Peyer's patch (tissue), 4 donors: ENCODE measurements at places on chromosomes 5 and 9. TPM values are rescaled to one million over a fixed set of nuclear protein-coding genes. Genes with fewer than 3 reads are reported as not detected.

- no peaks in the 10 kb centered on the region for H3K4me1 ChIP-seq
- no peaks in the 10 kb centered on the region for H3K36me3 ChIP-seq
- DNase-seq, result no peak
Measured at GRCh38 chr5:33905381-33905780, 13.6 kb upstream of the ADAMTS12 start.

DNA sequence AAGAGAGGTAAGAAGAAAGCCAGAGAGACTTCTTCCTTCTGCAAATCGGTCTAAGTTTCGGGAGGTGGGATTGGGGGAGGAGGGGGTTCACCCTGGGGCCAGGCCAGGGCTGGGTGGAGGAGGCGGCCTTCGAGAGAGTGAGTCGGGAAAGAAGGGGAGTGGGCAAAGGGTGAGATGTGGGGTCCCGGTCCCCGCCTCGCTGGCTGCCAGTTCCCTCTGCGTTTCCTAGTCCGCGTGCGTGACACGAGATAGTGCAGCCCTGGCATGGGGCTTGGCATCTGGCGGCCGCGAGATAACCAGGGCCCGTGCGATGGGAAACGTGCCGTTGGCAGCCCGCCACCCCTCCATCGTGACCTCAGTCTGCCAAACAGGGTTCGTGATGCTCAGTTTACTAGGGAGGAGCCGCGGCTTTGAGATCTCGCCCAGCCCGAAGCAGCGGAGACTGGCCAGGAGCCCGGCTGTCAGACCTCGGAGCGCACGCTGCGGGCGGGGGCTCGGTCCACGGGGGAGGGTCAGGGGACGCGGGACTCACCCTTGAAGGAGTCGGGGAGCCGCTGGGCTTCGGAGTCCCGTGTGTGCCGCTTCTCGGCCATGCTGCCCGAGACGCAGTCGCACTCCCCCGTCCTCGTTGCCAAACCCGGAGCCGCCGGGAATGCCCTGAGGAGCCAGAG lies at the start of gene STOM:
Gene STOM, minus strand, starts transcription at position 656 of the 671 bp plus-strand sequence. Its CDS starts 63 bp downstream, at position 593.
- no peaks in the 10 kb centered on the region for H3K36me3 ChIP-seq
- no peaks in the 10 kb centered on the region for H3K4me1 ChIP-seq
- peak within 1 kb of the TSS; percentile 72 for H3K4me3 ChIP-seq
- H3K27me3 ChIP-seq, result no peaks in the 10 kb centered on the region
- DNase-seq, result peak; percentile 80

- no peak for DNase-seq
- no peak overlapping the region for H3K4me3 ChIP-seq
- H3K27ac ChIP-seq, result no peak overlapping the region
- H3K27me3 ChIP-seq, result no peaks in the 10 kb centered on the region
Measured at GRCh38 chr5:174410716-174411478, 313.5 kb upstream of the MSX2 start.

DNA sequence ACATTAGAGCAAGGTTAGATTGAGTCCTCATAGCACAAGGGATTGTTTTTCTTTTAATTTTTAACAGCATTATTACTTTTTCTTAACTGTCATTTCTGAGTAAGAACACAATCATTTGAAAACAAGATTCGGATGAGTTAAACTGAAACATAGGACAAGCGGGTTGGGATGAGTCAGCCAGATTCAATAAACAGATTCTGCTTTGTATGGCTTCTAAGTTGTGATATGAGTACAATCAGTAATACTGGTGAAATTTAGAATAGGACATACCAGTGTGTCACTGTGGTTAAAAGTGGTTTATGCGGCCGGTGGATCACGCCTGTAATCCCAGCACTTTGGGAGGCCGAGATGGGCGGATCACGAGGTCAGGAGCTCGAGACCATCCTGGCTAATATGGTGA lies 364.3 kb upstream of the CDH10 start:
- no peak overlapping the region for H3K27ac ChIP-seq
- no peaks in the 10 kb centered on the region for H3K27me3 ChIP-seq
- no peaks in the 10 kb centered on the region for H3K36me3 ChIP-seq
- no peaks in the 10 kb centered on the region for H3K4me1 ChIP-seq
- no peak for DNase-seq
- no peak overlapping the region for H3K4me3 ChIP-seq

DNA sequence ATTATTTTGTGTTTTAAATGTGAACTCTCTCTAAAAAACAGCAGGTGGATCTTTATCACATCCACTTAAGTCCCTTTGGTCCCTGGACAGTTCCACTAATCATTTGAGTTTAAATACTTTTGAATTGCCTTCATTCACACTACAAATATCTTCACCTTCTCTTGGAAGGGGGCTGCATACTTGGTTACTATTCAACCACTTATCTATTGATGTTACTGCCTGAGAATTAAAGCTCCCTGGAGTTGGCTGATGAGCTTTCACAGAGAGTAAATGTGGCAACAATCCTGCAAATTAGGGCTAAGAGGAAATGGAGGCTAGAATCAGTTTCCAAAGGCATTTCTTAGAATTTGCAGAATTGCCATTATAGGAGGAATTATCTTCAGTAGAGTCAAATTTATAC lies 180.4 kb downstream of the ST8SIA4 start:
- H3K36me3 ChIP-seq, result no peaks in the 10 kb centered on the region
- DNase-seq, result no peak
- H3K27ac ChIP-seq, result no peak overlapping the region
- no peaks in the 10 kb centered on the region for H3K4me1 ChIP-seq
- H3K27me3 ChIP-seq, result no peaks in the 10 kb centered on the region
- no peak overlapping the region for H3K4me3 ChIP-seq

GRCh38 chr5:176541338-176542134 lies 4.3 kb upstream of the RNF44 start:
- H3K4me1 ChIP-seq, result peaks cover 19% of the 10 kb centered on the region
- no peaks in the 10 kb centered on the region for H3K27me3 ChIP-seq
- no peaks in the 10 kb centered on the region for H3K36me3 ChIP-seq
- peak overlapping the region; percentile 97 for H3K27ac ChIP-seq
- peak overlapping the region; percentile 74 for H3K4me3 ChIP-seq
- peak; percentile 95 for DNase-seq

- DNase-seq, result no peak
- no peaks in the 10 kb centered on the region for H3K27me3 ChIP-seq
Measured at GRCh38 chr5:67154556-67155206, 41.9 kb downstream of the CD180 start.

GRCh38 chr5:173014671-173015070 lies 31.1 kb downstream of the ATP6V0E1 start:
- DNase-seq, result no peak
- no peaks in the 10 kb centered on the region for H3K36me3 ChIP-seq
- H3K27ac ChIP-seq, result no peak overlapping the region
- H3K4me1 ChIP-seq, result no peaks in the 10 kb centered on the region

DNA sequence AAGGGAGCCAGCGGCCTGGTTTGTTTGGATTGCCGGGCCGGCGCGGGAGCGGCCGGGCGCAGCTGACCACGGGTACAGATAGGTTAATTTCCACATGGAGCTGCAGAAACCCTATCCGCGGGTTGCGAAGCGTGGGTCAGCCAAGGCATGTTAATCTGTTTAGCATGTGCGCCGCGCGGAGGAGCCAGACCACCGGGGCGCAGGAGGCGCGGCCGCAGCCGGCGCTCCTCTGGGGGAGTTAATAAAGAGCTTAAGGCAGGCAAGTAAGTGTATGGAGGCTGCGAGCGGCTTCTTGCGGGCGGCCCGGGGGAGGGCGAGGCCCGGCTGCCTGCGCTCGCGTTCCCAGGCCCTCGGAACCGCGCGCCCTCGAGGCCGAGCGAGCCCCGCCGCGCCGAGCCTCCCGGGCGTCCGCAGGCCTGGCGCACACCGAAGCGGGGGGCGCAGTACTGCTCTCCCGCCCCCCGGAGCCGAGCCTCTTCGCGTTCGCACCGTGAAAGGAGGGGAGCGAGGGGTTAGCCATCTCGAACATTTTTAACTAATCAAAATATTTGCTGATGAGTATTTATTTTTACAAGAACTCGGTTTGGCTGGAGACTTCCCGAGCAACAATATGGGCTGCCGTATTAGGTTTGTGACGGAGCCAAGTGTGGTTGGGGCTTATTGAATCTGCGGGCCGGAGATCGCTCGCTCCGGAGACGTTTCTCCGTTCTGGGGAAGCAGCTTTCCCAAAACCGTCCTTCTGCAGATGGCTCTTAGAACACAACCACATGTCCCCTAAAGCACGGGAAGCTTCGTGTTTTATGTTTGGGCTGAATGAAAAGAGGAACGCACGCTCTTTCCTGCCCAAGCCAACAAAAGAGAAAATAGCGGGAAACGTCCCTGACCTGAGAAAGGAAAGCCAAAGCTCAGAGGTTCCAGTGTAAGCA lies 28.8 kb downstream of the FOXD1 start:
- H3K36me3 ChIP-seq, result no peaks in the 10 kb centered on the region
- no peak for DNase-seq
- H3K27me3 ChIP-seq, result peaks cover 23% of the 10 kb centered on the region
- H3K27ac ChIP-seq, result no peak overlapping the region
- H3K4me1 ChIP-seq, result no peaks in the 10 kb centered on the region

DNA sequence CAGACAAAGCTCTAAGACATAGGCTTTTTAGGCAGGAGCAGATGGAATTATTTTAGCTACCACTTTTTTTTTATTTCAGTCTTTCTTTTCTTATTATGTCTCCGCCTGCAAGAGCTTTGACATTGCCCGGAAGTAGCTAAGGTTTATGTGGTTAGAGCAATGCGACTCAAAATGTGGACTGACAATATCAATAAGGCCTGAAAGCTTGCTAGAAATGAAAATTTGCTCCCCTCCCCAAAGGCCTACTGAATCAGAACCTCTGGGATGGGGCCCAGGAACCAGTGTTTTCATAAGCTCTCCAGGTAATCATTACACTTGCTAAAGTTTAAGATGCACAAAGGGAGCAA lies 81.3 kb downstream of the SUSD1 start:
- no peak overlapping the region for H3K27ac ChIP-seq
- H3K4me1 ChIP-seq, result no peaks in the 10 kb centered on the region
- DNase-seq, result no peak
- H3K4me3 ChIP-seq, result no peak overlapping the region
- no peaks in the 10 kb centered on the region for H3K36me3 ChIP-seq
- H3K27me3 ChIP-seq, result no peaks in the 10 kb centered on the region

DNA sequence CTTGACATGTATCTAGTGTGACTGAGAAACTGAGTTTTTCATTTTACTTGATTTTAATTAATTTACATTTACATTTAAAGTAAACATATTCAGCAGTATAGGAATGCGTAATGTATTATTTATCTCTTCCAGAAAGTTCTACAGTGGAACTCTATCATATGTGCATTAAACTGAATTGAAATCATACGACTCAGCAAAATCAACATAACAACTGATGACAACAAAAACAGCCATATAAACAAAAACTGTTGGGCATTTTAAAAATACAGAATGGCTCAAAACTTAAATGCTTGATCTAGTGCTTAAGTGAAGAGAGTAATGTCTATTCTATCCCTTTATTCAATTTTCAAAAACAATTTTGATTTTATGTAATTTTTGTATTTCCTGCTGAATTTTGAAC lies 134.4 kb downstream of the TRPM3 start:
- H3K27ac ChIP-seq, result no peak overlapping the region
- DNase-seq, result no peak
- no peaks in the 10 kb centered on the region for H3K27me3 ChIP-seq
- H3K4me3 ChIP-seq, result no peak overlapping the region
- H3K4me1 ChIP-seq, result no peaks in the 10 kb centered on the region

DNA sequence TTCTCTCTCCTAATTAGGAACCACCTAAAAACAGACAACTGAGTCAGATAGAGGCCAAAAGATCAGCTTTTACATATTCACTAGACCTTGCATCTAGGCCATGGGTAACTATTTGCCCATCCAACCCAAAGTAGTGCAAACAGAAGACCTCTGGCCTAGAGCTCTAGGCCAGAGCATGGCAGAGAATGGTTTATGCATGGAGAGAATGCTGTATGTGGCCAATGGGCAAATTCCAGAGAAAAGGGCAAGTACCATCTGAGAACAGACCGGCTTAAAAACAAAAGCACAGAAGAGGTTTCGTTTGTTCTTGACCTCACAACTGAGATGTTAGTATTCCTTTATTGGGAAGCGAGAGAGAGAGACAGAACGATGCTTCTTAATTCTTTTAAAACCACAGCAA lies 151.7 kb upstream of the RFX3 start:
- H3K4me1 ChIP-seq, result no peaks in the 10 kb centered on the region
- no peaks in the 10 kb centered on the region for H3K27me3 ChIP-seq
- no peak for DNase-seq
- no peak overlapping the region for H3K4me3 ChIP-seq

- peak; percentile 62 for DNase-seq
- H3K27ac ChIP-seq, result peak overlapping the region; percentile 2
- no peaks in the 10 kb centered on the region for H3K27me3 ChIP-seq
- no peaks in the 10 kb centered on the region for H3K36me3 ChIP-seq
- peaks cover 15% of the 10 kb centered on the region for H3K4me1 ChIP-seq
Measured at GRCh38 chr9:81633952-81634854, 55.1 kb downstream of the TLE1 start.

DNA sequence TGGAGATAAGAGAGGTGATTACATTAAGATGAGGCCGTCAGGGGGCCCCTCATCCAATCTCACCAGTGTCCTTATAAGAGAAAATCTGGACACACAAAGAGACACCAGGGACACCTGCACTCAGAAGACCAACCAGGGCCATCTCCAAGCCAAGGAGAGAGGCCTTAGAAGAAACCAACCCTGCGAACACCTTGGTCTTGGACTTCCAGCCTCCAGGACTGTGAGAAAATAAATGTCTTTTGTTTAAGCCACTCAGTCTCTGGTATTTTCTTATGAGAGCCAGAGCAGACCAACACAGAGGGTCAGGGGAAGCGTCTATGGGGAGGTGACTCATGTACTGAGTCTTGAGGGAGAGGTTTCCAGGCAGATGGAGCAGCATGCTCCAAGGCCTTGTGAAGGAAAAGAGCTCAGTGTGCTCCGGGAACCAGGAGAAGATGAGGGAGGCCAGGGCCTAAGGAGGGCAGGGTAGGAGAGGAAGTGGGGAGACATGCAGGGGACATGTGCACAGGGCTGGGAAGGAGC lies 5.4 kb downstream of the PHYKPL start:
- peaks cover 21% of the 10 kb centered on the region for H3K4me1 ChIP-seq
- DNase-seq, result no peak
- peak overlapping the region; percentile 82 for H3K27ac ChIP-seq

- H3K4me3 ChIP-seq, result no peak overlapping the region
- H3K36me3 ChIP-seq, result no peaks in the 10 kb centered on the region
- H3K27ac ChIP-seq, result no peak overlapping the region
- H3K27me3 ChIP-seq, result no peaks in the 10 kb centered on the region
- H3K4me1 ChIP-seq, result no peaks in the 10 kb centered on the region
Measured at GRCh38 chr9:136694163-136694871, 7.1 kb upstream of the AGPAT2 start.

DNA sequence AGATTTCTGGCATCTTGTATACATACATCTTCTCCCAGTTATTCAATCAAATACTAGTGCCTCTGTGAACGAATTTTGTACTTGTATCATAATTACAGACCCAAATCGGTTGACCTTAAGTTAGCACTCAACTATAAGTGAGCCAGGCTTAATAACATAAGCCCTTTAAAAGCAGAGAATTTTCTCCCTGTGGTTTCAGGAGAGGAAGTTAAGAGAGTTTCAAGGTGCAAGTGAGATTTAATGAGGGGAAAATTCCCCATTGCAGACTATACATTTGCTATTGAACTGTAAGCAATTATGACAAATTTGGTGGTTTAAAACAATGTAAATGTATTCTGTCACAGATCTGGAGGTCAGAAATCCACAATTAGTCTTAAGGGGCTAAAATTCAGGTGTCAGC lies 261.9 kb upstream of the NREP start:
- H3K4me3 ChIP-seq, result no peak overlapping the region
- no peaks in the 10 kb centered on the region for H3K27me3 ChIP-seq
- DNase-seq, result no peak
- H3K36me3 ChIP-seq, result no peaks in the 10 kb centered on the region

GRCh38 chr5:3325201-3325971 lies 270.2 kb upstream of the IRX1 start:
- H3K4me3 ChIP-seq, result no peak overlapping the region
- no peaks in the 10 kb centered on the region for H3K36me3 ChIP-seq
- DNase-seq, result no peak
- H3K4me1 ChIP-seq, result no peaks in the 10 kb centered on the region
- H3K27me3 ChIP-seq, result no peaks in the 10 kb centered on the region
- H3K27ac ChIP-seq, result no peak overlapping the region

Gene LYSMD3
- 16.0 TPM for total RNA-seq

Gene SH3TC2
- 1.3 TPM for total RNA-seq

Gene PIK3R1
- total RNA-seq, result 85.3 TPM
